Stimulated activated CD8-positive, alpha-beta memory T cell treated with anti-CD3 and anti-CD28 coated beads, Interleukin-4, amount 100 ng/mL, for 1 hour (primary cell): ENCODE measurements at places on chromosomes 1 and 21.
A peak's percentile ranks its signal among the peaks of the same experiment; 100 is the strongest.

DNA sequence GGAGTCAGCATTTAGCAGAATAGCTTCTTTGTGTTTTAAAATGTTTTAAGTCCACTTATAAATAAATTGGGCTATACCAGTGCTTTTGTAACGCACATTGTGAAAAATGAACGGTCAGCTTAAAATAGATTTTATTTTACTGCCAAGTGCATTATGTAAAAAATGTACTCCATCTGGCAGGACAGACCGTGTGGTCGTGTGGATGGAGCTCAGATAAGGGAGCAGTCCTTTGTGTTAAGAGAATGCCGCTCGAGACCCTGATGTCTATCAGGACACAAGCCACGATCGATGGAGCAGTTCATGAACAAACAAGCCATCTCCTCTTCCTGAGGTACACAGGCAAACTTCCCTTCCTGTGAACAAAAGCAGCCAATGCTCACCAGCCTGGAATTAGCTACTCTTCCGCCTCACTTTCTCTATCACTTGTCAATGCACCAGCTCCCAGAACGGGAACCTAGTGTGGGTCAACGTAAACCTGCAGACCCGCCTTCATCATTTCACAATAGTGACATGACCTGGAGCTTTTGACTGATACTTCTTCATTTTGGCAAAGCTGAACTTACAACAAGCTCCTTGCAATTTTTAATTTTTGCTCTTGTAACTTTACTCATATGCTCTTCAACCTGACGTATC, 243.5 kb downstream of the TGFB2 start:
- DNase-seq = no peak

GRCh38 chr1:227726924-227727599, 8.0 kb downstream of the JMJD4 start:
- DNase-seq = no peak

DNA sequence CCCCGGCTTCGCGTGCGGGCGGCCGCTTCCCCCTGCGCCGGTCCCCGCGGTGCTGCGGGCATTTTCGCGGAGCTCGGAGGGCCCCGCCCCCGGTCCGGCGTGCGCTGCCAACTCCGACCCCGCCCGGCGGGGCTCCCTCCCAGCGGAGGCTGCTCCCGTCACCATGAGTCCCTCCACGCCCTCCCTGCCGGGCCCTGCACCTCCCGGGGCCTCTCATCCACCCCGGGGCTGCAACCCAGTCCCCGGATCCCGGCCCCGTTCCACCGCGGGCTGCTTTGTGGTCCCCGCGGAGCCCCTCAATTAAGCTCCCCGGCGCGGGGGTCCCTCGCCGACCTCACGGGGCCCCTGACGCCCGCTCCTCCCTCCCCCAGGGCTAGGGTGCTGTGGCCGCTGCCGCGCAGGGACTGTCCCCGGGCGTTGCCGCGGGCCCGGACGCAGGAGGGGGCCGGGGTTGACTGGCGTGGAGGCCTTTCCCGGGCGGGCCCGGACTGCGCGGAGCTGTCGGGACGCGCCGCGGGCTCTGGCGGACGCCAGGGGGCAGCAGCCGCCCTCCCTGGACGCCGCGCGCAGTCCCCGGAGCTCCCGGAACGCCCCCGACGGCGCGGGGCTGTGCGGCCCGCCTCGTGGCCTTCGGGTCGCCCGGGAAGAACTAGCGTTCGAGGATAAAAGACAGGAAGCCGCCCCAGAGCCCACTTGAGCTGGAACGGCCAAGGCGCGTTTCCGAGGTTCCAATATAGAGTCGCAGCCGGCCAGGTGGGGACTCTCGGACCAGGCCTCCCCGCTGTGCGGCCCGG, 159.2 kb downstream of the RUNX1 start:
- peak; percentile 40 for DNase-seq

DNA sequence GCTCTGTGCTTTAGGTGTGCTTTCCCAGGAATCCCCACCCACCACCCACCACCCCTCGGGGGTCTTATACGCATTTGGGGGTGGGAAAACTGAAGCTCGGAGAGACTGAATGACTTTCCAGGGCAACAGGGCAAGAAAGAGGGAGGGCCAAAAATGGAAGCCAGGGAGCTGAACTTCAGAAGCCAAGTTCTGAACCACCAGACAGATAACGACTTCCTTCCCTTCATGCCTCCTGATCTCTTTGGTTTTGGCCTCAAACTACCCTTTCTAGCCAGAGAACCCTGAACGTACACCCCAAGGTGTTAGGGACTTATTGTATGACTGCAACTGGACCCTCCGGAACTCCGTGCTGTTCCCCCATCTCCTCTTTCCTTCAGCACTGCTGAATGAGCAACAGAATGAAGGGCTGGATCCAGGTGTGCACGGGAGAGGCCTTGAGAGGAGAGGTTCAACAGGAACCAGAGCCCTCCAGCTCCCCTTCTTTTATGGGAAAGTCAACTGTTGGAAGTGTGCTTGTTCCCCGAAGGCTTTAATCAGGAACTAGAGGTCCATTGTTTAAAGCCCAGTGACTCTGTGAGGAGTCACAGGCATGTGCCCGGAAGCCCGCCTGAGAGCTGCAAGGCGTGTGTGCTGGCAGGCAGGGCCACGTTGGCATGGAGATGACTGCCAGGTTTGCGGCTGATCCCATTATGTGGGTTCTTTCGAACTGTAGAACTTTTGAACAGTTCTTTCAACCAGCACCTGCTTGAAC, 3.1 kb downstream of the BACE2 start:
- no peak for DNase-seq

GRCh38 chr1:162062542-162063015, 6.9 kb upstream of the NOS1AP start:
- no peak for DNase-seq

DNA sequence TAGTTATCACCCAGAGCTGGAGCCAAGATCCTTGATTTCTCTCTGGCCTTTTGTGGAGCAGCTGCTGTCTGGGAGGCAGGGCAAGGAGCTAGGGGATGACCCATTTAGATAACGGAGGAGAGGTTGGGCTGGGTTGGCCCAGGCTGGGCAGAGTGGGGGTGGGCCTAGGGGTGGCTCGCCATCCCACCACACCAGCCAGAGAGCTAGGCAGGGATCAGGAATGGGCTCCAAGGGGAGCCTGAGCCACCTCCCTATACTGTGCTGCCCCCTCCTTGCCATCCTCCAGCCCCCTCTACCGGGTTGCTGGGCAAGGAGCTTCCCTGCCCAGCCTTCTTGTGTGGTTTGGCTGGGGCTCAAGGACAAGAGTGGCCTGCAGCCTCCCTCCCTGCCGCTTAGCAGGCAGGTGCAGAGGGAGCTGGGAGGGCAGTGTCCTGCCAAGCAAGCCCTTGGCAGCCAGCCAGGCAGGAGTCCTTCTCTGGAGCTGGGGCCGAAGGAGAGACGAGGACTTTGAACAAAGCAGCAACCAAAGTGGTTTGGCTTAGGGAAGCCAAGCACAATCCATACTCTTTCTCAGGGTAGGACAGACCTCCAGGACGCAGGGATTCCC, 4.1 kb downstream of the NUAK2 start:
- no peak for DNase-seq

DNA sequence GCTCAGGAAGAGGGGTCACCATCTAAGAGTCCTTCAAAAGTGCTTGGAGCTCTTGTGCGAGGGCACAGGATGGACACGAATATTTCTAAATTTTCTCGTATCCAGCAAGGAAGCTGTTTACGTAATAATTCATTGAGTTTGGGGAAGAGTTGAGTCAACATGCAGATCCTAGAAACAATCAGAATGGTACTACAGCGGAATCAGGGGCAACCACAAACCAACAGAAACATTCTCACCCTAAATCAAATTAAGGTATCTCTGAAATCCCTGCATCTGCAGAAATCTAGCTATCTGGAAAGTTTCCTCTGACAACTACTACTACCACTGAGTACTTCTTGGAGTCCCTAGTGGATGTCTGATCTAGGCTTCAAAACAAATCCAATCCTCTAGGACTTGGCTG, 352.4 kb downstream of the LTN1 start:
- DNase-seq = no peak

GRCh38 chr21:23712166-23712565, 1895.1 kb downstream of the MRPL39 start:
- no peak for DNase-seq

DNA sequence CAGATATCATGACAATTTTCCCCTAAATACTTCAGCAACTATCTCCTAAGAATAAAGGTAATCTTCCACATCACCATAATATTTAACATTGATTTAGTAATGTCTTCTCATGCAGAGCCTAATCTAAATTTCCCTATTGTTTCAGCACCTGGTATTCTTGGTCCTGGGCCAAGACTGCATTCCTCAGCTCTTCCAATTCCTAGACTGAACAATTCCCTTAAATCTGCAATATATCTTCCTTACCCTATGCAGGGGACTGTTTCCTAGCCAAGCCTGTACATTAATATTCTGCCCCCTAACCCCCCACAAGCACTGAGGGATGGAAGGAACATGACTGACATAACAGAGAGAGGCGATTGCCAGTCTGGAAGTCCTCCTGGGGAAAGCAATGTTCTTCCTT, 28.7 kb upstream of the DISP1 start:
- DNase-seq = no peak
